ENCODE measurements at places on chromosomes 11 and 22.

DNA sequence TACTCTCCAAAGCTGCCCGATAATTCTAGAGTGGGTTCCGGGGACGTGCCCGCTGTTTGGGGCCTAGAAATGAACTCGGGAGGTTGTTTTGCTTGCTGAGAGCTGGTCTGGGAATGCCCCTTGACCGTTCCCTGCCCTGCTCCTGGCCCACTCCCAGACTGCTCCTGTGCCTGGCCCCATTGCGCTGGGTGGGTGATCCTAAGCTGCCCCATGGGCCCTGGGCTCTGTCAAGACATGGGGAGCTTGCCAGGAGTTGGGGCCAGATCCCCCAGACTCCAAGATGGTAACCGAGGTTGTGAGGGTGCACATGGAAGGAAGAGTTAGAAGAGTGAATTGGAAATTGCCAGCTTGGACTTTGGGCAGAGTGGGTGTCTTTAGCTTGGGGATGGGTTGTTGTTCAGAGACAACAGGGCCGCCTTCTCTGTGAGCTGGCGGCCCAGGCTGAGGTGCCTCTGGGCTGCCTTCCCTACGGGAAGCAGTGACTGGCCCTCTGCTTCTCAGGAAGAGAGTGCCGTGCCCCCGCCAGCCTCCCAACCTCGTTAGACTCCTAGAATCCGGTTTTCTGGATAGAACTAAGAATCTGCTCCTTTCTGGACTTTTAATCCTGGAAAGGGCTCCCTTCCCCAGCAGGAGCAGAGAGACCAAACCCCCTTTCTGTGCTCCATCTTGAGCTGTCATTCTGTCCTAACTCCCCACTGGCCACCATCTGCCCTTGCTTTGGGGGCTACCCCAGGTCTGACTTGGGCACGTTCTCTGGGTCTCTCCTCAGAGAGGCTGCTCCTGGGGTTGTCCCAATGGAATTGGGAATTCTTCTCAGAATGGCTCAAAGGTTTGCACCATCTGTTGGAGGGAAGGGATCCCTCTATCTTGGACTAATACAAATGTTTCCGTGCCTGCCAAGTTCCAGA lies 1.8 kb downstream of the ST3GAL4 start:
- peaks cover 3% of the 10 kb centered on the region for H3K27me3 ChIP-seq
- peak overlapping the region; percentile 77 for H3K27ac ChIP-seq
- peaks cover 80% of the 10 kb centered on the region for H3K4me1 ChIP-seq
- H3K36me3 ChIP-seq, result no peaks in the 10 kb centered on the region

- no peak overlapping the region for H3K27ac ChIP-seq
- DNase-seq, result no peak
- H3K4me3 ChIP-seq, result no peak overlapping the region
- peaks cover 4% of the 10 kb centered on the region for H3K27me3 ChIP-seq
- peaks cover 4% of the 10 kb centered on the region for H3K4me1 ChIP-seq
Observed at GRCh38 chr11:23679041-23679440, 817.8 kb upstream of the LUZP2 start.

DNA sequence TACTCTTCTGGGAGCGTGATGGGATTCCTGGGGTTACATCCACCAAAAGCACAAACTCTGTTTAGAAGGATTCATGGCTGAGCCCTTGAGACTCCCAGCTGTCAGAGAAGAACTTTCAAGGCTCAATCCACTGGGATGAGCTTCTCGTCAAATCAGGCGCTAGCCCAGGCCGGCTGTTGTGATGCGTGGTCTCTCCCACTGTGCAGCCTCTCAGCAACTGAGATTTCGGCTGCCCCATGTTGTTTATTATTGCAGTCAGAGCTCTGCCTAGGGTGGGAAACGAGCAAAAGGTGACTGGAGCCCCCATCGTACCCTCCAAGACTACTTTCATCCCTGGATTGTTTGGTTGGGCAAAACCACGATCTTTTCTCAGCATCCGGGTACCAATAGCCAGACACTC lies 251.6 kb downstream of the ETS1 start:
- H3K4me3 ChIP-seq, result peak overlapping the region; percentile 48
- peaks cover 62% of the 10 kb centered on the region for H3K4me1 ChIP-seq
- DNase-seq, result no peak
- peak overlapping the region; percentile 87 for H3K27ac ChIP-seq
- peaks cover 4% of the 10 kb centered on the region for H3K27me3 ChIP-seq

DNA sequence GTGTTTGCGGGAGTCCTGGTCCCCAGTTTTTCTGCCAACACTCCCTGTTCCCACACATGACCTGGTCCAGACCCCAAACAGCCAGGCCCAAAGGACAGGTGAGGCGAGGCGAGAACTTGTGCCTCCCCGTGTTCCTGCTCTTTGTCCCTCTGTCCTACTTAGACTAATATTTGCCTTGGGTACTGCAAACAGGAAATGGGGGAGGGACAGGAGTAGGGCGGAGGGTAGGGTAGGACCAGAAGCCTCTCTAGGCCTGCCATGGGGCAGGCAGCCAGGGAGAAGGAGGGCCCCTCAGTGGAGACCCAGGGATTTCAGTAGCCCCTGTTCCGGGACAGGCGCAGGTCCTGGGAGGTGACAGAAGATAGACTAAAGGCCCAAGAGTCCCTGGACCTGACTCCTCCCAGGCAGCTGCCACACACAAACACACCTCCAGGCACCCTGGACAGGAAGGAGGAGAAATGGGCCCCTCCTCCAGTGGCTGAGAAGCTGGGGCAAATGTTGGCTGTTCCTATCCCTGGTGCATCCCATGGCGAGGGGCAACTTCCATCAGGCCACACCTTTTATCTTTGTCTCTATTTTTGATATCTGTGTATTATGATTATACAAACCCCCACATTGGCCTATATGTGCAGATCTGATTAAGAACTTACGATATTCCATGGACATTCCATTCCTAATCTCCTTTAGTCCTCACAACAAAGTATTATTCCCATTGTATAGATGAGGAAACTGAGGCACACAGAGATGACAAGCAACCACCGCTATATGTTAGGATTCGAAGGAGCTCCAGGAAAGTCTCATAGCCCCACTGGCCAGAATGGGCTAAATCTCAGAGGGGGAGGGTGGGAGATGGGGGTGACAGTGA lies 626 bp upstream of the F2 start:
- H3K36me3 ChIP-seq, result no peaks in the 10 kb centered on the region
- H3K4me3 ChIP-seq, result no peak overlapping the region
- H3K4me1 ChIP-seq, result peaks cover 25% of the 10 kb centered on the region

DNA sequence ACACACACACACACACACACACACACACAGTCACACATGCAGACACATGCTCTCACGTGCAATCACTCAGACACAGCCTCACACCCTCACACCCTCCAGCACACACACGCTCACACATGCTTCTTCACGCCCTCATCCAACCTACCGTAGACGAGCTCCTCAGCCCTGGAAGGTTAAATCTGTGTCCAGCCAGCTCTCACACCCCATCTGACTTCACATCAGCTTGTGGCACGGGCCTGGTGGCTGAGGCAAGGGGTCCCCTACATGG lies 1.3 kb upstream of the SCUBE1 start:
- no peak for DNase-seq
- H3K4me3 ChIP-seq, result peak overlapping the region; percentile 61
- H3K4me1 ChIP-seq, result peaks cover 53% of the 10 kb centered on the region
- H3K36me3 ChIP-seq, result no peaks in the 10 kb centered on the region
- peaks cover 83% of the 10 kb centered on the region for H3K27me3 ChIP-seq

DNA sequence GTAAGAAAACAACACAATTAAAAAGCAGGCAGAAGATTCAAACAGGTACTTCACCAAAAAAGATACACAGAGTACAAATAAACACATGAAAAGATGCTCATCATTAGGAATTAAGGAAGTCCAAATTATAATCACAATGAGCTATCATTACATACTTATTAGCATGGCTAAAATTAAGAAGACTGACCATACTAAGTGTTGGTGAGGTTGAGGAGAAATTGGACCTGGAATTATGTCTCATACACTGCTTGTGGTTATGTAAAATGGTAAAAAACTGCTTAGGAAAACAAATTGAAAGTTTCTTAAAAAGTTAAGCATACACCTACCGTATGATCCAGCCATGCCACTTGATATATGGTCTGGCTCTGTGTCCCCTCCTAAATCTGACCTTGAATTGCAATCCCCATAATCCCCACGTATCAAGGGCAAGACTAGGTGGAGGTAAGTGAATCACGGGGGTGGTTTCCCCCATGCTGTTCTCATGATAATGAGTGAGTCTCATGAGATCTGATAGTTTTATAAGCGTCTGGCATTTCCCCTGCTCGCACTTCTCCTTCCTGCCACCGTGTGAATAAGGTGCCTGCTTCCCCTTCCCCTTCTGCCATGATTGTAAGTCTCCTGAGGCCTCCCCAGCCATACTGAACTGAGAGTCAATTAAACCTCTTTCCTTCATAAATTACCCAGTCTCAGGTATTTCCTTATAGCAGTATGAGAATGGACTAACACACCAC lies 4.8 kb downstream of the SAAL1 start:
- H3K27me3 ChIP-seq, result peaks cover 2% of the 10 kb centered on the region
- no peak for DNase-seq
- no peak overlapping the region for H3K4me3 ChIP-seq
- H3K36me3 ChIP-seq, result peaks cover 42% of the 10 kb centered on the region

DNA sequence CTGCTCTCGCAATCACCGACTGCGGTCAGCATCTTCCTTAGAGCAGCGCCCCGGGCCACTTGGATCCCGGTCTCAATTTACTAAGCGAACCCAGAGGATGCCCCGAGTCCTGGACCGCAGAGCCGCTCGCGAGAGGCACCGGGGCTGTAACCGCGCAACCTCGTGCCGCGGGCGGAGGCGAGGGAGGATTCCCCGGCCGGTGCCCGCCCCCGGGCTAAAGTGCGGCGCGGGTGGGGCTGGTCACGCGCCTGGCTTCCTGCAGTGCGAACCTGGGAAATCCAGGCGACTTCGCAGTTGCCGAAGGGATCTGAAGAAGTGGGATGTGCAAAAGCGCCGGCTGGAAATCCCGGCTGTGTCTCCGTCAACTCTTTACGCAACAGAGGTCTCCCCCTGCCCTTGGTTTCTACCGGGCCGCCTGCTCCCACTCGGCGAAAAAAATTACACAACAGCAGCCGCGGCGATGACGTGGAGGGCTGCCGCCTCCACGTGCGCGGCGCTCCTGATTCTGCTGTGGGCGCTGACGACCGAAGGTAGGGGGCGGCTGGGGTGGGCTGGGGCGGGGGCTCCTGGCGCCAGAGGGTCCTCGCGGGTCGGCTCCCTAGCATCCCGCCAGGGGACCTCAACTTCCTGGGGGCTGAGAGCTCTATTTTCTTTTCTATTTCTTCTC lies at the start of gene NCR3LG1:
NCR3LG1 (plus strand) TSS at position 291 of the 667 bp plus-strand sequence; CDS start at position 461, 170 bp downstream.
- peak within 1 kb of the TSS; percentile 87 for H3K4me3 ChIP-seq
- H3K4me1 ChIP-seq, result peaks cover 22% of the 10 kb centered on the region
- peak; percentile 51 for DNase-seq
- peaks cover 68% of the 10 kb centered on the region for H3K27me3 ChIP-seq
- H3K27ac ChIP-seq, result no peak within 1 kb of the TSS
- H3K36me3 ChIP-seq, result no peaks in the 10 kb centered on the region

DNA sequence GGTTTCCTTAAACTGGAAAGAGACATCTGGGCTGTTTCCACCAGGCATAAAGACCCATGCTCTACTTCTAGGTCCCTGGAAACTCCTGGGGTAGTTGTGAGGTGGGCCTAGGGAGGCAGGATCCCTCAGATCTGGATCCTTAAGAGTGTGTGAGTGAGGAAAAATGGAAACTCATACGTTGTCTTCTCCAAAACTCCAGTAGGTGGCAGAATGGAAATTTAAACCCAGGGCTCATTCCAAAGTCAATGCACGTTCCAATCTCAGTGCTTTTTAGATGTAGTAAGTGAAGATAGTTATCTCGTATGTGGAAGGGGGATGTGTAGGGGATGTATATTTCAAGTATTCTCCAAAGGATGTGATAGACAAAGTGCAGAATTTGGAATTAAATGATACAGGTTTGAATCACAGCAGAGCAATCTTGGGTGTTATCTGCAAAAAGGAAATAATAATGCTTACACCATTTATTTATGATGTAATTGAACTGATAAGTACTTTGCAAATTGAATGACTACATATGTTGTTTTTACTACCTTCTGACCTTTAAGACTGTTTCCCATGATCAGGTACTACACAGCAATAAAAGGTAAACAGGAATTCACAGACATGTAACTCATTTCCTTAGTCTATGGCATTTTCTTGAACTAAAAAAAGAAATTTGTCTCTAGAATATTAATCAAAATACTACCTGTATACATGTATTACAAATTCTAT lies 13.1 kb upstream of the MMP1 start:
- DNase-seq, result no peak
- H3K27me3 ChIP-seq, result peaks cover 6% of the 10 kb centered on the region
- no peaks in the 10 kb centered on the region for H3K4me1 ChIP-seq
- H3K36me3 ChIP-seq, result no peaks in the 10 kb centered on the region
- H3K4me3 ChIP-seq, result no peak overlapping the region
- no peak overlapping the region for H3K27ac ChIP-seq

GRCh38 chr11:72709478-72710238 lies 35.4 kb upstream of the PDE2A start:
- no peak overlapping the region for H3K4me3 ChIP-seq
- no peak overlapping the region for H3K27ac ChIP-seq
- peaks cover 56% of the 10 kb centered on the region for H3K4me1 ChIP-seq
- DNase-seq, result no peak
- H3K36me3 ChIP-seq, result peaks cover 38% of the 10 kb centered on the region

- H3K27me3 ChIP-seq, result peaks cover 56% of the 10 kb centered on the region
- no peak overlapping the region for H3K4me3 ChIP-seq
- DNase-seq, result no peak
- no peak overlapping the region for H3K27ac ChIP-seq
Observed at GRCh38 chr11:117473481-117474091, 145.9 kb downstream of the CEP164 start.
